ENCODE measurements at places on chromosomes 3 and 15.
A peak's percentile ranks its signal among the peaks of the same experiment; 100 is the strongest.

- DNase-seq = peak; percentile 10
Observed at GRCh38 chr15:42921342-42921731, 759 bp upstream of the TTBK2 start.

- peak; percentile 59 for DNase-seq
Observed at GRCh38 chr15:56772868-56773639, 39.7 kb upstream of the ZNF280D start.

DNA sequence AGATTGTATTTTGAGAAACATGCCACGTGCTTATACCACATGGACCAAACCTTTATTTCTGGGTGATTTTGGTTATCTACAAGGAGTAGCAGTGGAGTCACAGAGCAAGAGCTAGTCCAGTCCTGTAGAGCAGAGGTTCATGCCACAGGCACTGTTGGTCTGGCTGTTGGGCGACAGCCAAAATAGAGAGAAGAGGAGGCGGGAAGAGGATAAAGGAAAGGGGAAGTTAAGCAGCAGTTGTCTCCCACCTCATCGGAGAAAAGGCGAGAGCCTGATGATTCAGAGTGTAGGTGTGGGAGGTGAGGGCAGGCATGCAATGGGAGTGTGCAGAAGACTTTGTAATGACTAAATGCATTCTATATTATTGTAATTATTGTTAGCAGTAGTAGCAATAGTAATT lies 237.5 kb upstream of the ROPN1 start:
- peak; percentile 15 for DNase-seq

DNA sequence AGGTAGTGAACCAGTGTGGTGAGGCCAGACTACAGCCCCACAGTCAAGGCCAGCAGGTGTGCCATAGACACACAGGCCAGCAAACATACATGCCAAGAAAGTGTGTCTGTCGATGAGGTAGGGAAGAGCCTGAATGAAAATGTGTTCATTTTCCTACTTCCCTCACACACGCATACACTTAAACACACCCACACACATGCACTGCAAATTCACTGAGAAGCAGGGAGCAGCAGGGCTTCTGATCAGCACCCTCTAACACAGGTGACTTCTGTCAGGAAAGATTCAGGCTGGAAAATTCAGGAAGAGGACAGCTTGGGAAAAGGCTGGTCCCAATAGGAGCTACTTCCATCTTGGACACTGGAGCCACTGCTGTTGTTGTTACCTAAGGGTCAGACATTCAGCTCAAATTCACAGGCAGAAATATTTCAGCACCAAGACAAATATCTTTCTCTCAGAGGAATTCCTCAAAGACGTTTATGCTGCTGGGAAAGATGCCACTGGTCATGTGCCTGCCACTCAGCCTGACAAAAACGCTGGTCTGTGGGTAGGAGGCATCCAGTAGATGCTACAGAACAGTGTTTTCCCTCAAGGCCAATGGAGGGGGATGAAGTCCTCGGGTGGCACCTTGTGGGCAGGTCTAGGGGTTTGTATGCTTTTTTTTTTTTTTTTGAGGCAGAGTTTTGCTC lies 40.9 kb upstream of the LARS2 start:
- peak; percentile 22 for DNase-seq

DNA sequence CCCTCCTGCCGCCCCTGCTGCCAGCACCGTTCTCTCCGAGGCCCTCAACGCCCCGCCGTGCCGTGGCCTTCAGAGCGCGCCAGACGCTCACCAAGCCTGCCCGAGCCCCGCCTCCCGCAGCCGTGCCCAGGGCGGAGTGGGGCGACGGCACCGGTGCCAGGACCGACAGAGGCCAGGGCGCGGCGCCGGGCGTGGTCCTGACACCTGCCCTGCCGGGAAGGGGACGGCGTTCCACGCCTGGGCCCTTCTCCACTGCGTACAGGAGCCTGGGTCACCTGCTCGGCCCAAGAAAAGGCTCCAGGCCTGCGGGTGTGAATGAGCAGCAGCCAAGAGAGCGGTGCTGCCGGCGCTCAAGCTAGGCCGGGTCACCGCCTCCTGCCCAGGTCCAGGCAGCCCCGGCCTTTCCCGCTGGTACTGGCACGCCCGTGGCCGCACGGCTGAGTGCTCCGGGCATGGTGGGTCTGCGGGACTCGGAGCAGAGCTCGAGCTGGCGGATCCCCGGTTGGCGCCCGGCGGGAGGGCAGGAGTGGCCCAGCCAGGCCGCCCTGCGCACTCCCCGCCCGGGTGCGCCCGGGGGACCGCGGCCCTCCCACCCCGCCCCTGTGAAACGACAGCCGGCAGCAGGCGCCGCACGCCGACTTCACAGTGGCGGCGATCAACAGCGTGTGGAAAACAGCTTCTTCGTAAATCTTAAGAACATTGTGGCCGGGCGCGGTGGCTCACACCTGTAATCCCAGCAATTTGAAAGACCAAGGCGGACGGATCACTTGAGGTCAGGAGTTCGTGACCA lies 4.2 kb downstream of the OCA2 start:
- DNase-seq = no peak

- no peak for DNase-seq
Observed at GRCh38 chr15:65373163-65373651, 4.6 kb downstream of the IGDCC3 start.

GRCh38 chr3:169662132-169662842 lies 1.2 kb downstream of the MECOM start:
- DNase-seq = peak; percentile 34

DNA sequence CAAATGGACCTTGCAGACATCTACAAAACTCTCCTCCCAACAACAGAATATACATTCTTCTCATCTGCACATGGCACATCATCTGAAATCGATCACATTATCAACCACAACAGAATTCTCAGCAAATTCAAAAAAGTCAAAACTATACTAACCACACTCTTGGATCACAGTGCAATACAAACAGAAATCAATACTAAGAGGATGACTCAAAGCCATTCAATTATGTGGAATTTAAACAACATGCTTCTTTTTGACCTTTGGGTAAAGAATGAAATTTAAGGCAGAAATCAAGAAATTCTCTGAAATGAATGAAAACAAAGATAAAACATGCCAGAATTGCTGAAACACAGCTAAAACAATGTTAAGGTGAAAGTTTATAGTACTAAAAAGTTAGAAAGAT lies 358.1 kb downstream of the NSUN3 start:
- no peak for DNase-seq

DNA sequence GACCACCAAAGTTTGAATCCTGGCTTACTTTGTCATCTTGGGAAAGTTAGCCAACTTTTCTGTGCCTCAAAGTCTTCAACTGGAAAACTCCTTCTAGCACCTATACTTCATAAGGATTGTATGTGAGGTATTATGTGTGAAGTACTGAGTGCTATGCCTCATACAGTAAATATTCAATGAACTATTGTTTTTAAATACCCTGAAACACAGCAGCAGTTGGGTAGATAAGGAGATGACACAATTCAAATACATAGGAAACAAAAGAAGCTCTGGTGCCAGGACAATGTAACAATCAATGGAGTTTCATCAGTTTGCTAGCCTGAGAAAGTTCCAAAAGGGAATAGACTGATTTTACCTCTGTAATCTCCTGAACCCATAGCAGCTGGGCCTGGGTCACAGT lies 43.3 kb downstream of the TUBGCP4 start:
- no peak for DNase-seq

DNA sequence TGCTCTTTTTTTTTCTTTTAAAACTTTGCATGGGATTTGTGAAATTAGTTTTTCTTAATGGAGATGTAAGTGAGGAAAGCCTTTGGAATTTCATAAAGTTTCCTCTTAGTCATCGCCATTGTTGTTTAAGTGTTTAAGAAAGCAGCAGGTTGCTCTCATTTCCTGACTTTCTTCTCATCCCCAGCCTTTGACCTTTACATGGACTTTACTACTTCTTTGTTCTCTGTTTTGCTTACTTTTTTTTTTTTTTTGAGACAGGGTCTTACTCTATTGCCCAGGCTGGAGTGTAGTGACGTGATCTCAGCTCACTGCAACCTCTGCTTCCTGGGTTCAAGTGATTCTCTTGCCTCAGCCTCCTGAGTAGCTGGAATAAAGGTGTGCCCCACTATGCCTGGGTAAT lies 38.6 kb downstream of the FBXL2 start:
- no peak for DNase-seq

GRCh38 chr15:76335307-76336253 lies 993 bp upstream of the ISL2 start:
- peak; percentile 60 for DNase-seq

GRCh38 chr3:125057186-125057850 lies 1.5 kb upstream of the HEG1 start:
- no peak for DNase-seq

DNA sequence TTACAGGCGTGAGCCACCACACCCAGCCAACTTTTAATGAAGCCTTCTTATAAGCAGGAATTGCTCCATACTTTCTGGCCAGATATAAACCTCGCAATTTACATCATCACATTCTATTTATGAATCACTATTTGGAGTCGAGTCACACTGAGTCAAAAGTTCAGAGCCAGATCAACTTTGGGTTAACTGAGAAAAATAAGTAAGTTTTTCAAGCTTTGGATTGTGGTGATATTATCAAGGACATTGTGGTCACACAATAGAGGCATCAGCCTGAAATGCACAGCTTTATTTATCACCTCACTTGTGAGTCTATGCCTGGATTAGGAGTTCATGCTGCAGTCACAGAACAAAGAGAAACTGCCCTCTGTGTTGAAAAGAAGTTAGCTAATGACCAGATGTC lies 1163.5 kb downstream of the ROBO1 start:
- DNase-seq = no peak

GRCh38 chr3:18338827-18339514 lies 86.2 kb downstream of the SATB1 start:
- DNase-seq = no peak

- DNase-seq = no peak
Observed at GRCh38 chr3:157046520-157046919, 113.4 kb downstream of the CCNL1 start.

DNA sequence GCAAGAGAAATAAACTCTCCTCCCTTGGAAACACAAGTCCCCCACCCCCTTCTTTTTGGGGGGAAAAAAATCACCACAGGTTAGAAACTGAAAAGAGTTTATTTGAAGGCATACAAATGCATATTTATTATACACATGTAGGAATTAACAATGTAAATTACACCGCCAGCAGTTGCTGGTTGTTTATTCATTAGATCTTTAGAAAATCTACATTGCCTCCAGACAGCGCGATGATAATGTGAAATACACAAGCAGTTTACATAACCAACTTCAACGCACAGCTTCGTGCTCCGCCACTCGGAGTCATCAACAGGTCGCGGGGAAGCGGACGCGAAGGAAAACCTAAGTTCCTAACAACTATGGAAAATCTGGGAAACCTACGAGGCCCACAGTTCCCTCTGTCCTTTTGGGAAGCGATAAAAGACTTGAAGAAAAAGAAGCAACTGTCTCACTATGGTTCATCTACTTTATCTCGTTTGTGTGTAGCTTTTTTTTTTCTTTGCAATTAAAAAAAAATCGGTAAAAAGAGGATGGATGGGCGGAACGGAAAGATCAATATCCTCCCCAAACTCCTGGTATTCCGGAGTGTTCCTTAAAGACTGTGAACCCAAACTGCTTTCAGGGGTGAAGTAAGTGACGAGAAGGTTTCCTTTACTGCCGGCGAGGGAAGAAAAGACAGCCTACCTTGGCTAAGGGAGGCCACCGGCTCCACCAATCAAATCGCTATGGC lies 8.4 kb upstream of the FOXB1 start:
- DNase-seq = no peak

GRCh38 chr15:55907797-55908196 lies 85.6 kb downstream of the NEDD4 start:
- no peak for DNase-seq

- no peak for DNase-seq
Observed at GRCh38 chr3:33833408-33834095, 35.1 kb downstream of the PDCD6IP start.

DNA sequence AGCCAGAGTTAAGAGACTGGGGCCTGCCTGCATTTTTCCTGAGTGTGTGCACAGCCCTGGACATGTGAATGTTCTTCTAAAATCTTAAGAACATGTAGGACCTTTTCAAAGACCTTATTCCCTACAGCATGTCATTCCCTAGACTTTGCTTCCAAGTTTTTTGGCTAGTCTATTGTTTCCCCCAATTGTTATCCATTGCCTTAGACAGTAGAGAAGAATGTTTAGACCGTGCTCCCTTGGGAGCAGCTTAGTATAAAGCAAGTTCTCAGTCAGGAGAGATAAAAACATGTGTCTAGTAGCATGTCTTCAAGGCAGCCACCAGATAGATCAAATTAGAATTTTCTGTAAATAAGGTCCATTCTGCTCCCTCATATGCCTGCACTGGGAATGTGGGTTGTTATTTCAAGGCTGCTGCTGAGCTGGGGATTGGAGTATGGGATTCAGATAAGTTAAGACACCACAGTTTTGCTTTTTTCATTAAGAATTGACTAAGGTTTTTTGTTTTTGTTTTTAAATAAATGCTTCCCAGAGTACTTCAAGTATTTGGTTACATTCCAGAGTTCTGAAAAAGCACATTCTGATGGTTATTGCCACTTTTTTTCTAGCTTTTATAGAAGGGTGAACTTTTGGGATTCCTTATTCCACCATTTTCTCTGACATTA lies 246.7 kb downstream of the RORA start:
- no peak for DNase-seq

Measured in inflammatory macrophage treated with lipopolysaccharide for 4 hours (primary cell).